Caki2 (cell line): ENCODE measurements at places on chromosomes 4 and X. TPM values are rescaled to one million over a fixed set of nuclear protein-coding genes. Genes with fewer than 3 reads are reported as not detected.

Gene DMD
- 3.6 and 6.2 TPM in 2 replicates for total RNA-seq

Gene GYPB
- not detected in 2 replicates for total RNA-seq

Gene TTC29
- not detected in 2 replicates for total RNA-seq

Gene KLHL4
- total RNA-seq: 4.3 and 18.2 TPM in 2 replicates

Gene SPANXB1
- total RNA-seq: not detected in 2 replicates

Gene LEF1
- total RNA-seq: not detected in 2 replicates

Gene PPEF2
- not detected in 2 replicates for total RNA-seq

Gene DCAF4L1
- 0.06 TPM in 1 of 2 replicates, not detected in the other for total RNA-seq

Gene IL15
- 17.9 and 27.4 TPM in 2 replicates for total RNA-seq
